Hematopoietic multipotent progenitor cell treated with erythropoietin and hydrocortisone succinate and interleukin-3 and kit ligand, for 17 days (in vitro differentiated cells): ENCODE measurements at places on chromosomes 6 and 20.

DNA sequence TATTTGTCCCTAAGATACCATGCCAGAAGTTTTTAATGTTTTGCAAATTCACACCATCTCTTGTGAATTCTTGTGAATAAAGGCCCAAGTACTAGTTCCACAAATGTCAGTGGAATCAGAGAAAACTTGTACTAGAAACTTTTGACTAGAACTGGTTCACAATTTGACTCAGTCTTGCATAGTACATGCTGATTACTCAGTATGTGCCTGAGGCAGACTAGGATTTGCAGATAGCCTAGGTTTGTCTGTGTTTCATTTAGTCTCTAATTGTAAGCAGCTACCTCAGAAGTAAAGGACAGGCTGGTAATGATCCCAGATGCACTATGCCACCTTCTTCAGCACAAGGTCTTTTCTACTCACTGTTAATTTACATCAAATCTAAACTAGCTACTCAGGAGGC lies 34.2 kb upstream of the GSTA4 start:
- no peak for DNase-seq

DNA sequence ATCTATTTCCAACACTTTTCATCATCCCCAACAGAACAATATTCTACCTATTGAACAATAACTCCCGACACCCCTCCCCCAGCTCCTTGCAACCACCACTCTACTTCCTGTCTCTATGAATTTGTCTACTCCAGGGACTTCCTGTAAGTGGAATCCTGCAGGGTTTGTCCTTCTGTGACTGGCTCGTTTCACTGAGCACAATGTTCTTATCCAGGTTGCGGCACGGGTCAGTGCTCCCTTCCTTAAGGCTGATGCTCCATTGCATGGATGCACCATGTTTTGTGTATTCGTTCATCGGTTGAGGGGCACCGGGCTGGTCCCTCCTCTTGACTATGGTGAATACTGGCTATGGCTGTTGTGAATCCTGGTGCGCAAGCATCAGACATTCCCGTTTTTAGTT lies 163.2 kb downstream of the TBXT start:
- DNase-seq = no peak

GRCh38 chr6:138944412-138944811 lies 43.6 kb downstream of the REPS1 start:
- no peak for DNase-seq

GRCh38 chr6:109121411-109121810 lies 26.1 kb downstream of the CEP57L1 start:
- no peak for DNase-seq

DNA sequence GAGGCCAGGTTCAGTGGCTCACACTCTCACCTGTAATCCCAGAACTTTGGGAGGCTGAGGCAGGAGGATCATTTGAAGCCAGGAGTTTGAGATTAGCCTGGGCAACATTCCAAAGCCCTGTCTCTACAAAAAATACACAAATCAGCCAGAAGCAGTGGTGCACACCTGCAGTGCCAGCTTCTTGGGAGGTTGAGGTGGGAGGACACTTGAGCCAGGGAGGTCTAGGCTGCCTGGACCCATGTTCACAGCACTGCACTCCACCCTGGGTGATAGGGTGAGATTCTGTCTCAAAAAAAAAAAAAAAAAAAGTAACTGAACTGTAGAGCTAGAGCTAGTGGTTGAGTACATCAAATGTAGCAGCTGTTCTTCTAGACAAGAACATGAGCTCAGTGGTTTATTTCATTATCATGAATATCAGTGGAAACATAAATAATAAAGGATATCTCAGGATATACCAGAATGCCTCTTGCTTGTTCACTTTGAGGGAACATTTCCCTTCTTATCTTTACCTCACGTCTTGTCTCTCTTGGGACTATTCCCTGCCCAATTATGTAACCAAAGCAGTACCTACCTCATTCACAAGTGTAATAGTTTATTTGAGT lies 17.6 kb downstream of the NANP start:
- DNase-seq = no peak

- no peak for DNase-seq
Measured at GRCh38 chr6:85594197-85594930, 706 bp upstream of the SNX14 start.

- no peak for DNase-seq
Measured at GRCh38 chr20:59961423-59961822, 3.2 kb downstream of the CDH26 start.

- DNase-seq = no peak
Measured at GRCh38 chr6:33620158-33620855, 815 bp upstream of the ITPR3 start.

DNA sequence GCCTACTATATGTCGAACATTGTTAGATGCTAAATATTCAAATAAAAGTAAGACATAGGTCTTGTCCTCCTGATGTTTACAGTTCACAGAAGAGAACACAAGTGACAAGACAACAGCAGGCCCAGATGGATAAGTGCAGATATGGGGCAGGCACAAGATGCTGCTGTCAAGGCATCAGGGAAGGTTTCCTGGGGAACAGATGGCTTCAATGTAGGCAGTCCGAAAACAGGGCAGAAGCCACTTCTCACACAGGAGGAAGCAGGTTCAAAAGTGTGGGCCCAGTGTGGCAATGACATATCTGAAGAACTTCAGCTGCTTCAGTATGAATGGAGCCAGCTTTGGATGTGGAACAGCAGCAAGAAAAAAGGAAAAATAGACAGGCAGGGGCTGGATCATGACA lies 32.5 kb downstream of the HLA-DPB1 start:
- no peak for DNase-seq

DNA sequence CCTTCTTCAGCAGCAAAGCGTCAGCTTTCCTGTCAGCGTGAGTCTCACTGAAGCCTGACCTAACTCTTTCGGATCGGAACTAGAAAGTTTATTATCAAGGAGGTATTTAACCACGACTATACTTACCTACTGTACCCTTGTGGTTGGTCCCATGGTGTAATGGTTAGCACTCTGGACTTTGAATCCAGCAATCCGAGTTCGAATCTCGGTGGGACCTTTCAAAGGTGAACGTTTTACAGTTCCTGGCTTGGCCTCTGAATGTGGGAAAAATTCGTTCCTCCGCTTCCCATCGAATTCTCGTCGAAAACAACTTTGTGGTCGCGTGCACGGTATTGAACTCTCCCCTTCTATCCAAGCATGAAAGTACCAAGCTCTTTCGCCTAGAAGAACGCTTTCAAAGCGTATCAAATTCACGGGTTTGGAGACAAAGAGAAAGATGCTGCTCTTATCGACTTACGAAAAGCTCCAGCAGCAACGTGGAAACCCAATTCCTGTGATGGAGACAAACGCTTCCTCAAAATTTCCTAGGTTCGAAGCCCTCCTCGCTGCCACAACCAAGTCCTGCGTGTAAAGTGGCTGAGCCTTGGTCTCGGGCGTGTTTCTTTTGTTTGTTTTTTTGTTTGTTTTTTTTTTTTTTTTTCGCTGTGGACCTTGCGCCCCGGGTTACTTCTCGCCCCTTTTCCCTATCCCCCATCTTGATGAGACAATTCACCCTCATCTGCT lies 63.7 kb downstream of the GPX5 start:
- DNase-seq = no peak

DNA sequence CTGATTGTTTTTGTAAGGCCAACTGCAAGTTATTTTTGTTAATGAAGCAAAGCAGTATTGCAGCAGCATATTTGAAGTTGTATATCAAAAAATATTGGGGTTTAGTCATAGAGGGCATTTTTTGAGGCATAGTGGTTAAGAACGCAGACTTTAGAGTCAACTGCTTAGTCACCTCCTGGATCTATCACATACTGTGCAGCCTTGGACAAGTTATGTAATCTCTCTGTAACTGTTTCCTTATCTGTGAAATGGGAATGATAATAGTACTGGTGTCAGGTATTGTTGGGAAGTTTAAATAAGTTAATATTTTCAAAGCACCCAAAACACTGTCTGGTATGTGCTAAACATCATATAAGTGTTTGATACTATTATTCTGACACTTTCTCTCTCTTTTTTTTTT lies 27.2 kb upstream of the EFHC1 start:
- DNase-seq = no peak

DNA sequence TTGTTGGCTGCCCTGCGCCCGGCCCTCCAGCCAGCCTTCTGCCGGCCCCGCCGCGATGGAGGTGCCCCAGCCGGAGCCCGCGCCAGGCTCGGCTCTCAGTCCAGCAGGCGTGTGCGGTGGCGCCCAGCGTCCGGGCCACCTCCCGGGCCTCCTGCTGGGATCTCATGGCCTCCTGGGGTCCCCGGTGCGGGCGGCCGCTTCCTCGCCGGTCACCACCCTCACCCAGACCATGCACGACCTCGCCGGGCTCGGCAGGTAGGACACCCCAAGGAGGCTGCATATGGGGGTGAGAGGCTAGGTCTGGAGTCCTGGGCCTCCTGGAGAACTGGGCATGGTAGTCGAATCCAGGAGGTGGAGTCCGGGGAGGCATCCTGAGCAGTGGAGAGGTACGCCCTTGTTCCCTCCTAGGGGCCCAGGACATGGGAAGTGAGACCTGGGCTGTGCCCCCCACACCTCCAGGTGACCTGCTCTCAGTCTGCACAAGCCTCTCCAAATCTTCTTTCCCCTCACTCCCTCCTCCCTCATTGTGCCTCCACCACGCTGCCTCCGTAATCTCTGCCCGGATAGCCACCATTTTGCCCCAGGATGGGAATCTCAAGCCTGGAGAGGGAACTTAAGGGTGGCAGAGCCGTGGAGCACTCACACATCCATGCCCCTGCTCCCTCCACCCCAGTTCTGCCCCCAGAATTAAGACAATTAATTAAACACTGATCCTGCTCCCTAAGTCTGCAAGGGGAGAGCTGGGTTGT lies 541 bp downstream of the CDC25B start:
- no peak for DNase-seq
